ENCODE measurements at places on chromosomes 2 and 18. TPM values are rescaled to one million over a fixed set of nuclear protein-coding genes. Genes with fewer than 3 reads are reported as not detected.

DNA sequence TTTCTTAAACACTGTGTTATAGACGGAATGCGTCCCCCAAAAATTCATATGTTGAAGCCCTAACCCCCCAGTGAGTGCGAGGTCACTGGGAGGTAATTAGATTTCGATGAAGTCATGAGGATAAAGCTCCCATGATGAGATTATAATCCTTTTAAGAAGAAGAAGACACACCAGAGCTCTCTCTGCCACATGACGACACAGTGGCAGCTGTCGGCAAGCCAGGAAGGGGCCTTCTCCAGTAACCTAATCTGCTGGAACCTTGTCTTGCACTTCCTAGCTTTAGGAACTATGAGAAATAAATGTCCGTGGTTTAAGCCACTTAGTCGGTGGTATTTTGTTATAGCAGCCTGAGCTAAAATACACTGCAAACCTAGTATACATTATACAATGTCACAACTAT, 12.3 kb downstream of the TMEM237 start:
- DNase-seq, result no peak

DNA sequence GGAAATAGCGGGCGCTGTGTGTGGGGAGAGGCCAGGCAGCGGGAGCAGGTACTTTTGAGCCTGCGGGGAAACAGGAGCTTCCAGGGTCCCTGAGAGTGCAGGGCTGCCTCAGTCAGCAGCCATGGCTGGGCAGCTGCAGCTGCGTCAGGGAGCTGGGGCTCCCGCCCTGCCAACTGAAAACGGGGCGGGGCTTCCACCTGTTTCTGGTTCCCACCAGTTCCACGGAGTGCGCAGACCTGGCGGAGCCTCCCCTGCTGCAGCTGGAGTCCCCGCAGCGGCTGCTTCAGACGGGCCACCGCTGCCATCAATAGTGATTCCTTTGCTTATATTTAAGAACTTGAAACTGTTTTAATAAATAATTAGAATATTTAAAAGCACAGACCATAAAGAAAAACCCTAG, 30.6 kb upstream of the RPRM start:
- no peak for DNase-seq

DNA sequence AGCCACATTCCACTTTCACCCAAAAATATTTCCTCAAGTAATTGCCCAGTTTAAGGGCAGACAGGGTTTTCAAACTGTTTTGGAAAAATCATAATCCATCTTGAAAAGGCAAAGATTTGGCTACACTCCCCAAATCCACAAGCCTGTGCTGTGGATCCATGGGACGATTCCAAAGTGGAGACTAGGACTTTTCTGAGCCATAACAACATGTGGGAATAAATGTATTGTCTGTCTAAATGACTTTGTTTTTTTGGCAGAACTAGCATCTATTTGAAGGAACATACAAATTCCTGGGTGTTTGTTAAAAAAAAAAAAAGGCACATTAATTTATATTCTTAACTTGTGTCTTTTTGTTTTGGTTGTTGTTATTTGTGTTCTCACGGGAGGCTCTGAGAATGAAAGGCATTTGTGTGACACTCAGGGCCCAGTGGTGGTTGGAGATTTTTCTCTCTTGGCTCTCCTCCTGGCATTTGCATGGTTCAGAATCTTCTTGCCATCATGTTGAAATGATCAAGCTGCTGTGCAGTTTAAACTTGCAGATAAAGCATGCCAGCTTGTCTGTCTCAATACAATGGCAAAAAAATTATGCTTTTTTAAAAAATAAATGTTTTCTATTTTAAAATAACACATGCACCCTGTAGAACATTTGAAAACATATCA, 277.4 kb downstream of the EN1 start:
- DNase-seq, result no peak

GRCh38 chr18:68482815-68483214, 232.1 kb downstream of the TMX3 start:
- DNase-seq, result no peak

DNA sequence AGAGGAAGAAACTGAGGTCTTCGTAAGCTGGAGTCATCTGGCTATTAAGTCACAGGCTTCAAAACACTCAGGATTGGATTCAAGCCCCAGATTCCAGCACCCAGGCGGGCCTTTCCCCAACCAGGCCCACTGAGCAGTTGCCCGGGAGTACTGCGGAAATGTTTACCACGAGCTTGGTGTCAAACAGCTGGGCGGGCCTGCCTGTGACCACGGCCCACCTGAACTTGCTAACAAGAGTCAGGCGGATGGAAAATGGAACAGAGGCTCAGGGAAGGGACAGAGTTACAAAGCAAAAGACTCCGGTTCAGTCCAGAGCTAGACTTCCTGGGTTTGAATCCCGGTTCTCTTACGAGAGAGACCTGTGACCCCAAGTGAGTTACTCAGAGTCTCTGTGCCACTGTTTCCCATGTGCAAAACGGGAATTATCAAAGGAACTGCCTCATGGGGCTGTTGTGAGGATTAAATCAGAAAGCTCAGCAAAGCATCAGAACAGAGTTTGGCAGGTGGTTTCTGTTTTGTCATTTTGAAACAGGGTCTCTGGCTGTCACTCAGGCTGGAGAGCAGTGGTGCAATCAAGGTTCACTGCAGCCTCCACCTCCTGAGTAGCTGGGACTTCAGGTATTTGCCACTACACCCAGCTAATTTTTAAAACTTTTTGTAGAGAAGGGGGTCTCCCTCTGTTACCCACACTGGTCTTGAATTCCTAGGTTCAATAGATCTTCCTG, 49.0 kb upstream of the TFCP2L1 start:
- DNase-seq, result no peak

GRCh38 chr2:37349231-37349860, 4.9 kb downstream of the QPCT start:
- DNase-seq, result no peak

- DNase-seq, result no peak
Measured at GRCh38 chr18:74407888-74408287, 49.2 kb downstream of the DIPK1C start.

GRCh38 chr2:134306521-134306920, 52.6 kb downstream of the MGAT5 start:
- no peak for DNase-seq

GRCh38 chr2:165109915-165110314, 93.9 kb downstream of the SCN3A start:
- DNase-seq, result no peak

DNA sequence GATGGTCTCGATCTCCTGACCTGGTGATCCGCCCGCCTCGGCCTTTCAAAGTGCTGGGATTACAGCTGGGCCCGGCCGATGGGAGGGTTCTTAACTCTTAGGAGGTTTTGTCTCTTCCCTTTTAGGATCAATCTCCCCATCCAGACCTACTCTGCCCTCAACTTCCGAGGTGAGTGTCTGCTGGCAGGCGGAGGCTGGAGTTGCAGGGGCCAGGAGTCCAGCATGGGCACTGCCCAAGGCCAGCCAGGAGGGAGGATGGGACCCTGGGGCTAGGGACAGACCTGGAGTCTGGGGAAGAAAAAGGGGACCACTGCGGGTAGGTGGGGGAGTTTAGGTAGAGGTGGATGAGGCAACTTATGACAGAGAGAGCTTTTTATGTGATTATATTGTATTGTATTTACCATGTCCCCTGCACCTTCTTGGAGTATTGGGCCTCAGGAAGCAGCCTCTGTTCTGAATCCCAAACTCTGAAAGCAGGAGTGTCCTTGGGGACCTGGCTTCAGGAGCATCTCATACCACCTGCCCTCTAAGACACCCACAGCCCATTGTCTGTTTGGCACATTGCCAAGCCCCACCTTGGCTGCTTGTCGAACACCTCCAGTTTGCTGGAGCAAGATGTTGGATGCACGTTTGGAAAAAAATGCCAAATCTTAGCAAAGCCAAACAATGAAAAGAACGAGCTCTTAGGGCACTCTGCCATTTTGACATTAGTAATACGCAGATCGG, 5.6 kb downstream of the DES start:
- no peak for DNase-seq

- no peak for DNase-seq
Measured at GRCh38 chr2:75632813-75633212, 13.8 kb upstream of the MRPL19 start.

- no peak for DNase-seq
Measured at GRCh38 chr2:6877402-6878304, at the start of gene RSAD2. Gene RSAD2 (plus strand): TSS chr2:6877777. CDS start chr2:6877801, 24 bp downstream.

- no peak for DNase-seq
Measured at GRCh38 chr2:218984239-218985020, 554 bp downstream of the FEV start.

C2orf81 gene
- 0.76 TPM for total RNA-seq

Measured in esophagus squamous epithelium (tissue), 5 donors.